ENCODE measurements at places on chromosomes 3 and 15. TPM values are rescaled to one million over a fixed set of nuclear protein-coding genes. Genes with fewer than 3 reads are reported as not detected.

Gene C3orf85
- polyA plus RNA-seq, result not detected

Gene CCDC33
- 3.3 TPM for polyA plus RNA-seq

Gene GOLGA8S
- 0.05 TPM for polyA plus RNA-seq

Gene NLGN1
- 7.8 TPM for polyA plus RNA-seq

Gene EXD1
- 0.08 TPM for polyA plus RNA-seq

Gene CGNL1
- 20.4 TPM for polyA plus RNA-seq

Gene LYZL4
- polyA plus RNA-seq, result not detected

Gene MED12L
- 3.6 TPM for polyA plus RNA-seq

Gene CCR8
- 0.35 TPM for polyA plus RNA-seq

Gene CFAP20DC
- polyA plus RNA-seq, result 2.2 TPM

Gene SCAANT1
- not detected for polyA plus RNA-seq

Gene ANKRD34C
- polyA plus RNA-seq, result 0.02 TPM

Gene COL6A6
- polyA plus RNA-seq, result 0.02 TPM

Gene CCR1
- polyA plus RNA-seq, result not detected

Gene COL8A1
- polyA plus RNA-seq, result 0.21 TPM

Gene MUSTN1
- polyA plus RNA-seq, result 3.0 TPM

Gene ADGRG7
- not detected for polyA plus RNA-seq

Gene SLC12A1
- 0.16 TPM for polyA plus RNA-seq

Gene EFCC1
- polyA plus RNA-seq, result 0.30 TPM

Gene IGSF10
- polyA plus RNA-seq, result 0.59 TPM

Gene SH2D7
- not detected for polyA plus RNA-seq

Gene CYP11A1
- polyA plus RNA-seq, result 7.2 TPM

Gene CATSPER2
- polyA plus RNA-seq, result 1.9 TPM

Measured in H1 (cell line).